Tracheal epithelial cell (primary cell): ENCODE measurements at places on chromosomes 16 and 17. TPM values are rescaled to one million over a fixed set of nuclear protein-coding genes. Genes with fewer than 3 reads are reported as not detected.

The CLEC10A gene
- total RNA-seq, result not detected in 2 replicates

The KCNJ18 gene
- total RNA-seq, result not detected in 2 replicates

The SOCS1 gene
- total RNA-seq, result 0.64 and 1.7 TPM in 2 replicates

The DPEP3 gene
- total RNA-seq, result not detected in 2 replicates

The SULT1A2 gene
- 0.24 TPM in 1 of 2 replicates, not detected in the other for total RNA-seq

The NRN1L gene
- total RNA-seq, result 1.7 TPM in 1 of 2 replicates, not detected in the other
